ENCODE measurements at places on chromosomes 1 and 21.

DNA sequence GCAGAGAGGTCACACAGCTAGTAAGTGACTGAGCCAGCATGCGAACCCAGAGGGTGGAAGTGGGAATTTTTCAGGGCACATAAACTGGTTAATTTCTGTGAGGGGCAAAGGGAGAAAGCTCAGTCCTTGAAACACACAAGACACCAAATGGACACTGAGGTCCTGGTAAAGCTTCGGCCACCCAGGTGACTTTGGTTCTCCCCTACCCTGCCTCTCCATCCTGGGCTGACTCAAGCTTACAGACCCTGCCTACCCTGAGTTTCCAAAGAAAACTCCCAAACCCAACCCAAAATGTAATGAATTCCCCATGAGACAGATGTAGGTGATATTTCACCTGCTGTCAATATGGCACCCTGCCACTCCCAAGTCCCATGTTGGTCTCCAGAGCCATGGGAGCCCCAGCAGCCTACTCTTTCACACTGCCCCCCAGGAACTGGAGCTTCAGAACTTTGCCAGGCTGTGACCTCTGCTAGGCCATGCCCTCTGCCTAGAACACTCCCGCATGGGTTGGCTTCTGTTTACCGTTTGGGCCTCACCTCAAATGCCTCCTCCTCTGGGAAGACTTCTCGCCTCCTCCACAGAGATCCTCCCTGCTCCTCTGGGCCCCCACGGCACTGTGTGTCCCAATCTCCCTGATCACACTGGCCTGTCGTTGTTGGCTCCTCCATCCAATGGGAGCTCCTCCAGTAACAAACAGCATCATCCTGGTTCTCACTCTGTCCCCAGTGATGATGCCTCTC is 3.7 kb upstream of the LRP8 start:
- no peak for DNase-seq

GRCh38 chr1:220430059-220430458 is 97.9 kb upstream of the MARK1 start:
- no peak for DNase-seq

DNA sequence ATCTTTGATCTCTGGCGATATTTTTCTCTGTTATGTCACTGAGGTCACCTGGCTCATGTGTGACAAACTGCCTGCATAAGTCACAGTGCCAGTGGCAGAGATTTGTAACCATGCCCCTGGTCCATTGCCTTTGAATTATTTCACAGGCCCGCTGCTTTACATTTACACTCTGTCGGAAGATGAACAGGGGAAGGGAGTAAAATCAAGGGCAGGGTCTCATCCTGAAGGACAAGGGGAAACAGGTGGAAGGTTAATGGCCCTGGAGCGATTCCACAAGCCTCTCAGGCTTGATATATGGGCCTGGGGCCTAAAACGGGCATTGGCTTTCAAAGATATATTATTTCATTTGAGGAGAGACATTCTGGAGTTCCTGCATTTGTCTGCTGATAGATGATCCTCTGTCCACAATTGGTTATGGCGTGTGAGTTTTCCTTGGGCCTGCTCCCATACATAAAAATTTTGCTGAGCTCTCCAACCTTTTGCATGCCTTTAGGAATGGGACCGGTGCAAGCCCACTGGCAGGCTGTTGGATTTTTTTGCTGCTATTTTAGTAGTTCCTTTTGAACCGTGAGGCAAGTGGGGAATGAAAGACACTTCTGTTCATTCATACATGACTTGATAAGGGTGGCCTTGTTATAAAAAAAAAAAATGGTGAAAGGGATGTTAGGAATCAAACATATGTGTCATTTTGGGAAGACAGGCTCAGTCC is 51.9 kb downstream of the NR5A2 start:
- no peak for DNase-seq

GRCh38 chr1:33623811-33624210 is 151.4 kb downstream of the ZSCAN20 start:
- DNase-seq = no peak

DNA sequence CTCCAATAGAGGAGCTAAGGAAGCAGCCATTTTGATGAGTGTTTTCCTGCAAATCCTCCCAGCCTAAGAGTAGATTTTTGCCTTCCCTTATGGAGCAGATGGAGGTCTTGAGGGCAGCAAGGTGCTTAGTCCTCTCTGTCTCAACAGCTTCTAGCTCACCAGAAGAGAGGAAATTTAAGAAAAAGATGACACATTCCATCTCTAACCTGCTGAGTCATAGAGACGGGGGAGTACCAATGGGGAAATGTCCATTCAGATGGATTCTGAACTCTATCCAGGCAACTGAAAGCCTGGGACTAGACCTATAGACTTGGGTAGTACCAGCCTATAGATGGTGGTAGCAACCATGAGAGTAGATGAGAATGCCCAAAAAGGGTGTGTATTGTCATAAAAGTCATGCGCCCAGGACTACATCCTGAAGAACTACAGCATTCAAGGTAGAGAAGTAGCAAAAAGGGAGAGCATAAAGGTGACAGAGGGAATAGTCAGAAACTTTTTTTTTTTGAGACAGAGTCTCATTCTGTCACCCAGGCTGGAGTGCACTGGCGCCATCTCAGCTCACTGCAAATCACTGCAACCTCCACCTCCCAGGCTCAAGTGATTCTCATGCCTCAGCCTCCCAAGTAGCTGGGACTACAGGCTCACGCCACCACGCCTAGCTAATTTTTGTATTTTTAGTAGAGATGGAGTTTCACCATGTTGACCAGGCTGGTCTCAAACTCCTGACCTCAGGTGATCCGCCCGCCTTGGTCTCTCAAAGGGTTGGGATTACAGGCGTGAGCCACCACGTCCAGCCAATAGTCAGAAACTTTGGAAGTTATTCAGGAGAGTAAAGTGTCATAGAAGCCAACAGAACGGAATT is 10.7 kb upstream of the ELOA start:
- DNase-seq = no peak

Measured in caudate nucleus (tissue), 63 donors.